ENCODE measurements at places on chromosomes 11 and 22. TPM values are rescaled to one million over a fixed set of nuclear protein-coding genes. Genes with fewer than 3 reads are reported as not detected.

- no peak for DNase-seq
Observed at GRCh38 chr11:102986815-102987214, 31.3 kb upstream of the MMP13 start.

The RASSF10 gene
- 8.6 TPM for total RNA-seq

GRCh38 chr11:75301601-75302345 lies 49.7 kb downstream of the ARRB1 start:
- no peak for DNase-seq

The ANKK1 gene
- total RNA-seq: 0.36 TPM

DNA sequence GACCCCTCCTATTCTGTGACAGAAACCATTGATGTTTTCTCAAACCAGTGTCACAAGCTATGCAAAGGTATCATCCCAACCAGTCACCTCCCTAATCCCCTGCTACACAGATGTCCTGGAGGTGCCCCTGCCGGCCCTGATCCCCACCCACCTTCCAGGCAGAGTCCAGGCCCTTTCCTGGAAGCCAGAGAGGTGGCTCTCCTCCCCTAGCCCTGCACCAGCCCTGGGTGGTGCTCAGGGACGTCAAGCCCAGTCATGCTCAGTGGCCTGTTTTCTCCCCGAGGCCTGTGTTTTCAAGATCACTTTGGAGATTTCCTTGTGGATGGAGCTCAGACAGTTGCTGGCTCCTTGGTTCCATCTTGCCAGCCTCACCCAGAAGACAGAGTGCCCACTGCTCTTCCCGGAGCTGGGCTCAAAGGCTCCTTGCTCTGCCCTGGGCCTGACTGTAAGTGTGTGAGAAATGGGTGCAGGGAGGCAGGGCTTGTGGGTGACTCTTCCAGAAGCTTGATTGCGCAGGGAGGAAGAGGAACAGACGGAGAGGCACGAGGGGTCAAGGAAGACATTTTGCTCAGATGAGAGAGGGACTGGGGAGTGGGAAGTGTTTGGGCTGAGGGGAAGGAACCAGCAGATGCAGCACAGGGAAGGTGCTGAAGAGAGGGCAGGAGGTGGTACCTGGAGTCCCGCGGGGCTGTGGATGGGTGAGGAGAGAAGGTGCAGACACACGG lies 11.3 kb downstream of the P2RY6 start:
- DNase-seq: no peak

DNA sequence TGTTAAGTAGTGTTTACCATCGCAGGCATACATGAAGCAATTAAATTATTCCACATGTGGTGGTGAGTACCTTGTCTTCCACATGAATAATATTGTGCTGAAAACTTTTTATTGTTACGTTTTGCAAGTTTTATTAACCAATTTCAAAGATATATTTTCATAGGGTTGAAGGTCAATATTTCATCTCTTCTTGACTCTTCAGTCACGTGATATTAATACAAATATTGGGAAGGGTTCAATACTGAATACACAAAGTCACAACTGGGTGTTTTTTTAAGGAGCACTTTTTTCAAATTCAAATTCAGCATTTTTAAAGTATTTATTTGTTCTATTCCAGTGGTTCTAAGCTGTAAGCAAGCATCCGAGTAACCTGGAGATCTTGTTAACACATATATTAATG lies 348.9 kb downstream of the LRRC4C start:
- no peak for DNase-seq

The SMPD1 gene
- total RNA-seq: 31.6 TPM

The GSTP1 gene
- total RNA-seq: 1,009 TPM

The CD44 gene
- 54.7 TPM for total RNA-seq

DNA sequence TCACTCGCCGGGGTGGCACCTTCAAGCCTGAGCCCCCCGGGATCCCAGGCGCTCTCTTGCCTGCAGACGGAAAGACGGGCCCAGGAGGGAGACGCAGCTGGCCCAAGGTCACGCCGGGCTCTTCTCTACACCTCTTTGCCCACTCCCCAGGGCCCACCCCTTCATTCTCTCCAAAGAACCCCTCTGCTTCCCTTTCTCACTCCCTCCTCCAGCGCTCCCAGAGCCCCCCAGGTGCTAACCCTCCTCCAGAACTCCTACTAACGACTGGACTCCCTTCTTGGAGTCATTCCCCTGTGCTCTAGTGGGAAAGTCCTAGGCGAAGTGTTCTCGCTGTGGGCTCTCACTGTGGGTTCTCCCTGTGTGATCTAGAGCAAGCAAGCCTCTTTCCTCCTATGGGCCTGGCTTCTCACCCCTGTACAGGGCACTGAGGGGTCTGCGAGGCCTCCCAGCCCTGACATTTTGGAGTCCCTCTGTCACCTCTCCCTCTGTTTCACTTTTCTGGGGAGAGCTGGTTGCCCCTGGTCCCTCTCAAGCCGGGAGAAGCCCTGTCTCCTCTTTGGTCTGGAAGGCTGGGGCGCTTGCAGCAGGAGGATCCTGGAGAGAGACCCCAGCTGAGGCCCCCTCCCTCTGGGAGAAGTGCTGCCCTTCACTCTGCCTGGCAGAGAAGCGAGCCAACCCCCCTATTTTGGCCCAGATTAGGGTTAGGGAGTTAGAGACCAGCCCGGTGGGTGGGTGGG lies 858 bp downstream of the OAF start:
- no peak for DNase-seq

DNA sequence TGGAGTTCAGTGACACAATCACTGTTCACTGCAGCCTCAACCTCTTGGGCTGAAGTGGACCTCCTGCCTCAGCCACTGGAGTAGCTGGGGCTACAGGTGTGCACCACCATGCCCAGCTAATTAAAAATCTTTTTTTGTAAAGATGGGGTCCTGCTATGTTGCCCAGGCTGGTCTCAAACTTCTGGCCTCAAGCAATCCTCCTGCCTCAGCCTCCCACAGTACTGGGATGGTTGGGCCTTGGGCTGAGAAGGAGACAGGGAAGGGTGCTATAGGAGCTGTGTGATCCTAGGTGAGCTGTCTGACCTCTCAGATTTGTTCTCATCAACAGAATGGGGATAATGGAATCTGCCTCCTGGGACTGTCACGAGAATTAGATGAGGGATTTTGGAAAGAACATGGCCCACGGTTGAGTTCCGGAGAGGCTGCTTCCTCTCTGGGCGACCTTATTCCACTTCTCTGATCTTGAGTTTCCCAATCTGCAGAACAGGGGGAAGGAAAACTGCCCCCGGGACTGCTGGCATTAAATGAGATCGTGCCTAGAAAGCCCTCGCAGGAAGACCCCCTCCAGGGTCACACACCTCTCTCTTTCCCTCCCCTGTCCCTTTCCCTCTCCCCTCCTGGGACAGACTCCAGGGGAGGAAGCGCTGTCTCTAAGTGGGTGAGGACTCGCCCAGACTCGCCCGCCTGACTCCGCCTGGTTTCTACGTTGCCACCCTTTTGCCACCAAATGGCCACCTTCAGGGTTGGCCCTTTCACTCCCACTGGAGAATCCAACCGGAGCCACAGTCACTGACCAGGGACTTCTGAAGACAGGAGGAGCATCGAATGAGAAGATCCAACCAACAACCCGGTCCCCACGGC lies 50.1 kb downstream of the MCM5 start:
- no peak for DNase-seq

GRCh38 chr11:3994030-3994640 lies 100.5 kb upstream of the RRM1 start:
- no peak for DNase-seq

Measured in type B pancreatic cell (in vitro differentiated cells).